ENCODE measurements at places on chromosomes 5 and 9.

DNA sequence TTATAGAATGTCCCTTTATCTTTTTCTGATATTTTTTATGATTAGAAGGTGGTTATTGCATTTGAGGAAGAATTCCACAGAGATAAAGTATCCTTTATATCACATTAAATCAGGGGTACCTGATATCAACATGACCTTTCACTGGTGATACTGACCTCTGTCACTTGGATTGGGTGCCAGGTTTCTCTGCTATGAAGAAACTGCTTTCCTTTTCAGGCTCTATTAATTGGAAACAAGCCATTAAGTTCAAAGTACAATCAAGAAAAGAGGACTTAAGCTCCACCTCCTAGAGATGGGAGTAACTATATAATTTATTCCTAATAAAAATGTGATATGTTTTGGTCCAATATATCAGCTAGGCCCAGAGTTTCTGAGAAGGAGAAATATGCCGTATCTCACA lies 514.6 kb upstream of the TYRP1 start:
- no peak for DNase-seq

GRCh38 chr9:131997779-131998178 lies 81.9 kb downstream of the MED27 start:
- DNase-seq = no peak

GRCh38 chr9:131518553-131518952 lies 12.5 kb downstream of the UCK1 start:
- DNase-seq = peak; percentile 60

DNA sequence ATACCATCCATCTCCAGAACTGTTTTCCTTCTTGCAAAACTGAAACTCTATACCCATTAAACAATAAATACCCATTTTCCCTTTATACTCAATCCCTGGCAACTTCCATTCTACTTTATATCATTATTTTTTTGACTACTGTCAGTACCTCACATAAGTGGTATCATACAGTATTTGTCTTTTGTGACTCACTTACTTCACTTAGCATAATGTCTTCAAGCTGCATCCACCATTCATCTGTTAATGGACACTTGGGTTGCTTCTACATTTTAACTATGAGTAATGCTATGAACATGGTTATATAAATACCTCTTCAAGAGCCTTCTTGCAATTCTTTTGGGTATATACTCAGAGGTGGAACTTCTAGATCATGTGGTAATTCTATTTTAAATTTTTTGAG lies 11.6 kb upstream of the TYRP1 start:
- DNase-seq = no peak

DNA sequence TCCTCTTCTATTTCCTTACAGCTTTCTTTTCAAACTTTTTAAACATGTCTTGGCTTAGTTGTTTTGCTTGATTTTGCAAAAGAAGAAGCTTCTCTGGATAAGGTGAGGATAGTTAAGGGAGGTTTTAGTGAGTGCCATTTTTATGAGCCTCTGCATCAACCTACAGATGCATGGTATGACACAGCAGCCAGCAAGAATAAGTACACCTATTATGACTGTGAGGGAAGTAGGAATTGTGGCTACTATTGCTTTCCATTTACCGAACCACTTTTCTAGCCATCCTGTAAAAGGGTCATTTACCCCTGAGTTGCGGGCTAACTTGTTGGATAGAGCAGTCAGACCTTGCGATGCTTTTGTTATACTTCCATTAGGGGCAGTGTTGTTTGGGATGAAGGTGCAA lies 7.0 kb upstream of the TUT7 start:
- DNase-seq = no peak

GRCh38 chr5:78923622-78923970 lies 61.5 kb downstream of the ARSB start:
- DNase-seq = no peak

DNA sequence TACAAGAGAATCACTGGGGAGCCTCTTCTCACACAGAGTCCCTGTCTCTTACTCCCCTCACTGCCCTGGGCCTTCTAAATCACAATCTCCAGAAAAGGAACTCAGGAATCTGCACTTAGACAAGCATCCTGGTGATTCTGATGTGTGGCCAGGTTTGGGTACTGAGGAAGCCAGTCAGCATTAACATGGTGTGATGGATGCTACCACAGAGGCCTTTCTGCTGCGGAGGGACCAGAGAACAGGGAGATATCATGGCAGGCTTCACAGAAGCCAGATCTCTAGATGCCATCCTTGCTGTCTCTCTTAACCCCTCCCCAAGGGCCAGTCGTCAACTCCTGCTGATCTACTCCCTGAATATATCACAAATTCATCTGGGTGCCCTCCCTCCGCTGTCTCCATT lies 1.6 kb downstream of the ANKS6 start:
- no peak for DNase-seq

Data from sigmoid colon (tissue), 7 donors.